ENCODE measurements at places on chromosomes 11 and 22.

- peak; percentile 46 for DNase-seq
These were observed at the start of gene MPZL2 for GRCh38 chr11:118263695-118264568. Gene MPZL2 (minus strand): TSS chr11:118264297. CDS start chr11:118264153, 144 bp downstream.

DNA sequence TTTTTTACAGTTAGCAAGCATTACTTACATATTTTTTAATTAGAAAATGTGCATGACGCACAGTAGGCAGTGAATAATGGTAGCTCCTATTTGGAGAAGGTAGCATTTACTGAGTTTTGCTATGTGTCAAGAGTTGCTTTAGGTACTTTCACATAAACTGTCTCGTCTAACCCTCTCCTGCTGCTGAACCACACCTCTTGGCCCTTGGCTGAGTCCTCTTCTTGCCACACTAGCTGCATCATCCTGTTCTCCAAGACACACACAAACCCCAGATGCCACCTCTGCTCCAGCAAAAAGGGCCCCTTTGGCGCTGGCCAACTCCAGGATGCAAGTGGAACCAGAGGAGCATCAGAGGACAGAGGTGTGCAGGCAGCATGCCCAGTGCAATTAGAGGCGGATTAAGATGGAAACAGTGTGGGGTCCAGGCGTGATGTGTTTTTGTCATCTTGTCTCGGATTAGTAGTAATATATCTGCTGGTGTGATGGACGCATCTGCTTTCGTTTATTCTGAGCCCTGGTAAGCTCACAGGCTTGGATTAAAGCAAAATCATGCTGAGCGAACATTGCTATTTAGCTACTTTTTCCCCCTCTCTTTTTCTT lies 367.0 kb upstream of the CADM1 start:
- no peak for DNase-seq

DNA sequence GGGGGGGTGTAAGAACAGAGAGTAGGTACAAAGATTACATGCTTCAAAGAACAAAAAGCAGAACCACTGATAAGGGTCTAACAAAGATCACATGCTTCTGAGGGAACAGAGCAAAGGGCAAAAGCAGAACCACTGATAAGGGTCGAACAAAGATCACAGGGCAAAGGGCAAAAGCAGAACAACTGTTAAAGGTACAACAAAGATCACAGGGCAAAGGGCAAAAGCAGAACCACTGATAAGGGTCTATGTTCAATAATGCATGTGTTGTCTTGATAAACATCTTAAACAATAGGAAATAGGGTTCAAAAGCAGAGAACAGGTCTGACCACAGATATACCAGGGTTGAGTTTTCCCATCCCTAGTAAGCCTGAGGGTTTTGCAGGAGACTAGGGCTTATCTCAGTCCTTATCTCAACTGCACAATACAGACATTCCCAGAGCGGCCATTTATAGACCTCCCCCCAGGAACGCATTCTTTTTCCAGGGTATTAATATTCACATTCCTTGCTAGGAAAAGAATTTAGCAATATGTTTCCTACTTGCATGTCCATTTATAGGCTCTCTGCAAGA lies 81.9 kb upstream of the PGR start:
- DNase-seq: no peak

DNA sequence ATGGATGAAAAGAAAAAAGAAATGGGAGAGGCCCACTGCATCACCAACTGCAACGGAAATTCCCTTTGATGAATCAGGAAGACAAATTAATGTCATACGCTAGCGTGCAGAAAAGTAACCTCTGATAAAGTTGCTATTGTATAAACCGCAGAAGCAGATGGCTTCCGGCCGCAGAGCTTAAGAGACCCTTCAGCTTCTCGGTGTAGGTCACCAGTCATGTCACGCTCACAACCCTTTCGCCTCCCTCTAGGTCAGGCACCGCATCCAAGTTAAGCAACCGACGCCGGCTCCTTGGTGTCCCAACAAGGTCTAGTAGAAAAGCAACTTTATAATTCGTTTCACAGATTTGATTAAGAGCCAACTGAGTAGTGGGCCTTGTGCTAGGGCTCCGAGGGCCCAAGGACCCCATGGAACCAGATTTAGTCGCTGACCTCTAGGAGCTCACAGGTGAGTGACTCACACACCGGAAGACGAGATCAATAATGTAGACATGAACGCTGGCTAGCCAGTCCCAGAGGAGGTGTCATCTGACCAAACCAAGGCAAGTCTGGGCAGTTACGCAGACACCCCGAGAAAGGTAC lies 1.2 kb upstream of the ZFP91 start:
- peak; percentile 93 for DNase-seq

DNA sequence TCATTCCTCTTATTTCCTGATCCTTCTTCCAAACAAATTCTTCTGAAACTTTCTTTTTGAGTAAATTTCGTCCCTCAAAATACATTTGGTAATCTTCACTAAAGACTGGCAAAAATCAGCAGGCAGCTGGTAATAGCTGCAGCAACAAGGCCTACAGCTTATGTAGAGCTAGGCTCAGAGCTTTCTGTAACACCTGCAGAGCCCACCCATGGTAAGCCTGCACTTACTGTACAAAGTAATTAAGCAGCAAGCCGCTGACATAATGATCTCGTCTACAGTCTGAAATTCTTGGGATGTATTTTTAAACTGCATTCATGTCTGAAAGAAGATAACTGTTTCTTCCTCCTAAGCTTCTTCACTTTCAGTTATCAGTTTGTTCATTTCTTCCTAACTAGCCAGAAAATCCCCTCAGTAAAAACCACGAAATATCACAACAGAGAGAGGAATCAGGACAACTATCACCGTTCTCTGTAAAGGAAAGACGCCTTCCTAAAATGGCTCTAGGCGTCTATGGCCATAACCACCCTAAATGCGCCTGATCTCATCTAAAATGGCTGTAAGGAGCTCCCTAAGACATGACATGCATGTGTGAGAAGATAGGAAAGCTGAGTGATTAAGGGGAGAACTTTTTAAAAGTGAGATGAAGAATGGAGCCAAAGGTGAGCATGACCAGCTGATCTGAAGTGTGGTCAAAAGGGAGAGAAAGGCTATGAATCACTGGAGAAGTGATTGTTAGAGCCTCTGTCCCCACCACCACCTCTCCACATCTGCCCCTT lies 56.2 kb downstream of the DENND5A start:
- no peak for DNase-seq

DNA sequence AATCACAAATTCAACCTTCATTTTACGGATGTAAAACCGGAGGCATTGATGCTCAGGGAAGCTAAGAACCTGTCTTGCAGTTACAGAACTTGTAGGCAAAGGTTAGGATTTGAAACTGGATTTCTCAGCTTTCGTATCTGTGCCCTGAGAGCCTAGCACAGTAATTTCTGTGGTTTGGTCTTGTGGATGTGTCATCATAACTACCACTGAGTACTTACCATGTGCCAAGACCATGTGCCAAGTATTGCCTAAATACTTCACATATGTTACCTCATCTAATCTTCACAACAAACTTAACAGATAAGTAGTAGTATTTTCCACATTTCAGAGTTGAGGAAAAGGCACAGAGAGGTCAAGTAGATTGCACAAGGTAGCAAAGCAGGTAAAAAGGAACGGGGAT lies 140.7 kb downstream of the NXPE2 start:
- DNase-seq: no peak

- no peak for DNase-seq
These were observed 33.8 kb downstream of the ADAMTS8 start for GRCh38 chr11:130394615-130395014.

GRCh38 chr11:123145220-123145619 lies 49.8 kb downstream of the CLMP start:
- DNase-seq: no peak

- no peak for DNase-seq
These were observed 76.9 kb downstream of the DKK3 start for GRCh38 chr11:11931461-11932055.

DNA sequence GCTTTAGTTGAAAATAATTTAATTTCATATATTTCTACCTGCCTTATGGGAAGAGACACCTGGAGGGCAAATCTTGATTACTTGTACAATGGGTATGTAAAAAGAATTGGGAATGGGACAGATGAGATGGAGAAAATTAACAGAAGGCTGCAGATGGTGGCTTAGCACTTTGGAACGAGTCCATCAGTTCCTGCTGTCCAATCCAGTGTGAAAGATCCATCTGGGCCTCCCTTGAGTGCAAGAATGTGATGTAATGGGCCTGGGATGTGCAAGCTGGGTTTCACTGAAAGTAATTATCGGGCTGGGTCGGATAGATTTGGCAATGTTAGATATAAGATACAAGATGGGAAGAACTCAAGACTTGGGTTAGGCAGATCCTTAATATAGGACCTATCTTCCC lies 42.0 kb downstream of the CECR2 start:
- no peak for DNase-seq

DNA sequence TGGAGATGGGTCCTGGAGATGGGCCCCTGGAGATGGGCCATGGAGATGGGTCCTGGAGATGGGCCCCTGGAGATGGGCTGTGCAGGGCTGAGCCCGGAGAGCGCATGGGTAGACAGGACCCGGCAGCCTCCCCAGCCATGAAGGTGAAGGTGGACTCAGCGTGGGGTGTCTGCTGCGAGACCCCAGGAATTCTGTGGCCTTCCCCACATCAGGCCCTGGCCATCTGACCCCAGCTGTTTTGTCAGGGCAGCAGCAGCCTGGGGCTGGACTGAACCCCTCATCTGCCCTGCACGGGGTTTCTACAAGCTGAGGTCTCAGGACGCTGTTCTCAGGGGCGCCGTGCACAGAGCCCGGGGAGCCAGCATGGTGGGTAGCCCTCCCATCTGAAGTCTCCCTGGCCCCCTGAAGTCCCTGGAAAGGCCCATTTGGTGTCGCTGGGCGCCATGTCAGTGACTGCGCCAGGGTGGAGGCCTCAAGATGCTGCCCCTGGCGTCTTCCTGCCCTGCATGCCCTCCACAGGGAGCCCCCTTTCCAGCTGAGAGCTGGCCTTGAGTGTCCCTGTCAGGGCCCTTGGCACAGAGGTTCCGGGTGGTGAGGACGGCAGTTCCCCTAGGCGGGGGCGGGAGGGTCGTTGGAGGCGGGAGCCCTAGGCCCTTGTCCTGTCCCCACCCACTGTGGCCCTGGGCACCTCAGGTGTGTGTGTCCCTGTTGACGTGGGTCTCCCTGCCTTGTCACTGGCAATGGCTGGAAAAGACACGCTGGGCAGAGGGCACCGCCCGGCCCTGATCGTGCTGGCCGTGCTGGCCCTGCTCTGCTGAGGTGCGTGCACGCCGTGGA lies 5.4 kb downstream of the BRSK2 start:
- no peak for DNase-seq

DNA sequence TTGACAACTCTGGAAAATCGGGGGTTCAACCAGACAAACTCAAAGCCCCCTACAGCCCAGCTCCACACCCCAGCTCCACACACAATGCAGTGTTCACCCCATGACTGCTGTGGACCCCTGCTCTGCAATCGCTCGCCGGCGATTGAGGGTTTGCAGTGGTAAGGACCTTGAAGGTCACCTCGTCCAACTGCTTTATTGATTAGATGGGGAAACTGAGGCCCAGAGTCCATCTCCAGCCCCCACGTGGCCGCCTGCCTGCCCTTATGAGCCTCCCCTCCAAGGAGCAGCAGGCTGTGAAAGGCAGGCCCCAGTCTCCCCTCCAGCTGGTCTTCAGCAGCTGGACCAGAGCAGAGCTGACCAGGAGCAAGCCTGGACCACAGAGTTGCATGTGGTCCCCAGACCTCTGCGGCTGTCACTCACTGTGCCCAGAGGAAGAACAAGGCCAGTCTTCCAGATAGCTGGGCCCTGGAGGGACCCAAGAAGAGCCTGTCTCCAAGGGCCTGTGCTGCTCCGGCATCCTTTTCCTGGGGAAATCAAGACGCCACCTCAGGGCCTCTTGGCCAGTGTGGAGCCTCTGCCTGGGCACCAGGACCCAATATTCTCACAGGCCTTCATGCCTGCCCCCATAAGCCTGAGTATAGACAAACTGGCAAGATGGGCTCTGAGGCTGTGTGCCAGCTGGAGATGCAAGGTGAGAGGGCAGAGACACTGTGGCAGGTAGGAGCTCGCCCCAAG lies 8.8 kb upstream of the LINC01488 start:
- no peak for DNase-seq

DNA sequence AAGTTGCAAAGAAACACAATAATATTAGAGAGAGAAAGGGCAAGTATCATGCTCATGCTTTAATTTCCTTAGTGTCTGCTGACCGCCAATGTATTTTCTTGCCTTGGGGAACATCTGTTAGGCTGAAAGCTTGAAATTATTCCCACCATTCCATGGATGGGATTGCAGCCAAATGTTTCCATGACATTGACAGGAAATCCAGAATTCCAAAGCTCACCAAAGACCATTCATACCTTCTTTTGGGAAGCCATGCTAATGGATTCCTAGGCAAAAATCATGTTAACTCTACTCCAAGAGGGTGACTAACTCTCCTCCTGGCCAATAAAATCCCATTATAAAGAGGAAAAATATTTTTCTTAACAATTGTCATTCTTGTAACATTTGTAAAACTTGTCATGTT lies 661.4 kb upstream of the FAT3 start:
- no peak for DNase-seq

- DNase-seq: no peak
These were observed 408.8 kb downstream of the CTTN start for GRCh38 chr11:70807195-70807543.

DNA sequence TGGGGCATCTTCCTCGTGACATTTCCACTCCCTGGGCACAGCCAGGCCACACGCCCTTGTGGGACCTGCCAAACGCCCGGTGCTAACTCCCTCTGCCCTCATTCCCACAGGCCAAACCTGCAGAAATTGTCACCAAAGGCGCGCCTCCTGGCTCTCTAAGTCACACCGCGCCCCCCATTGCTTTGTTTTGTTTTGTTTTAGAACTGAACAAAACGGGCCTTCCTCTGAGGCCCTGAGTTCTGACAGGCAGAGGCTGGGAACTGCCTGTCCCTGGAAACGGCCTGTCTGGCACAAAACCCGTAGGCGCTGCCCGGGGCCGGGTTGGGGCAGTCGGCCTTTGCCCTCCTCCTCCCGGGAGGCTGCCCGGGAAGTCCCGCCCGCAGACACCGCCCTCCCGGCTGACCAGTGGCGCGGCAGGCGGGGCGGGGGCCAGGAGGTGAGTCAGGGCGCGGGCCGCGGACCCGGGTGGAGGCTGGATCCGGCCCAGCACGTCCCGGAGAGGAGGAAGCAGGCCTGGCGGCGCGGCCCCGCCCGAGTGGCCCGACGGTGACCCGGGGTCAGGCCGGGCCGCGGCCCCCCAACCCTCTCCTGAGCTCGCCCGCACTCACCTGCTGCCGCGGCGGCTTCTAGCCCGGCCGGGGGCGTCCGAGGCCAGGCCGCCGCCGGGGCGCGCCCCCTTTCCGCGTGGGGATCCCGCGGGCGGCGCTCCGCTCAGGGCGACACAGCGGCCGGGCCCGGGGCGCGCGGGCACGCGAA lies 465 bp downstream of the SUN2 start:
- DNase-seq: peak; percentile 77

GRCh38 chr11:68460741-68461574 lies at the start of gene PPP6R3:
Gene PPP6R3 (plus strand): TSS chr11:68460752. CDS start chr11:68537665, 76,913 bp downstream.
- no peak for DNase-seq
